Ammon's horn (tissue), 1 donor: ENCODE measurements at places on chromosomes 2 and 18.

GRCh38 chr2:222284466-222284865 lies 14.3 kb downstream of the PAX3 start:
- DNase-seq, result no peak

GRCh38 chr2:238954841-238955591 lies 107.1 kb downstream of the TWIST2 start:
- no peak for DNase-seq

DNA sequence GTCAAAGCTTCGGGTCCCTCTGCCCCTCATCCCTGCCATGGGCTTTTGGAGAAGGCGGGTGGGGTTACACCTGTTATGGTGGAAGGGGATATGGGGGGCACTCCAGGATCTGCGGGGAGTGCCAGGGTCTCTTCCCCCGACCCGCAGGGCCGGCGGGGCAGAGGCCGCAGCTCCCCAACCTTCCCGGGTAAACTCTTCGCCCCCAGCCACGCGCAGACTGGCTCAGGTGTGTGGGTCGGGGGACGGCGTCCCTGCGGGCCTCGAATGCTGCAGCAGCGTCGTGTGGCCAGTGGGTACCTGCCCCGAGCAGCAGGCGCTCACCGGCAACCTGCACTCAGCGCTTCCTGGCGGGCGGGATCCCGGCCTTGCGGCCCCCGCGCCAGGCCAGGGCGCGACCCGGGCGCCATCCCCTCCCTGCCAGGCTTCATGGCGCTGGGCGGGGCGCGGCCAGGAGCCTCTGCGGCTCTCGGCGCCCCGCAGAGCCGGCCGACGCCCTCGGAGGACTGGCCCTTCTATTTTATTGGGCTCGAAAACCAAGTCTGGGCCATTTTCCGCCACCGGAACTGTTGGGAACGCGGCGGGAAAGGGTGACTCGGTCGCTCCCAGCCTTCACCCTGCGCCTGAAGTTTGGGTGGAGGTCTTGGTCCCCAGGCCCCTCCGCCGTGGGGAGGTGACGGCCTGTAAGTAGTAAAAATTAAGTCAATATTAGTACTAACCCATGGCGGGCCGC lies 4.5 kb downstream of the GBX2 start:
- no peak for DNase-seq

- no peak for DNase-seq
Measured at GRCh38 chr2:88269836-88270235, 99.7 kb downstream of the THNSL2 start.

DNA sequence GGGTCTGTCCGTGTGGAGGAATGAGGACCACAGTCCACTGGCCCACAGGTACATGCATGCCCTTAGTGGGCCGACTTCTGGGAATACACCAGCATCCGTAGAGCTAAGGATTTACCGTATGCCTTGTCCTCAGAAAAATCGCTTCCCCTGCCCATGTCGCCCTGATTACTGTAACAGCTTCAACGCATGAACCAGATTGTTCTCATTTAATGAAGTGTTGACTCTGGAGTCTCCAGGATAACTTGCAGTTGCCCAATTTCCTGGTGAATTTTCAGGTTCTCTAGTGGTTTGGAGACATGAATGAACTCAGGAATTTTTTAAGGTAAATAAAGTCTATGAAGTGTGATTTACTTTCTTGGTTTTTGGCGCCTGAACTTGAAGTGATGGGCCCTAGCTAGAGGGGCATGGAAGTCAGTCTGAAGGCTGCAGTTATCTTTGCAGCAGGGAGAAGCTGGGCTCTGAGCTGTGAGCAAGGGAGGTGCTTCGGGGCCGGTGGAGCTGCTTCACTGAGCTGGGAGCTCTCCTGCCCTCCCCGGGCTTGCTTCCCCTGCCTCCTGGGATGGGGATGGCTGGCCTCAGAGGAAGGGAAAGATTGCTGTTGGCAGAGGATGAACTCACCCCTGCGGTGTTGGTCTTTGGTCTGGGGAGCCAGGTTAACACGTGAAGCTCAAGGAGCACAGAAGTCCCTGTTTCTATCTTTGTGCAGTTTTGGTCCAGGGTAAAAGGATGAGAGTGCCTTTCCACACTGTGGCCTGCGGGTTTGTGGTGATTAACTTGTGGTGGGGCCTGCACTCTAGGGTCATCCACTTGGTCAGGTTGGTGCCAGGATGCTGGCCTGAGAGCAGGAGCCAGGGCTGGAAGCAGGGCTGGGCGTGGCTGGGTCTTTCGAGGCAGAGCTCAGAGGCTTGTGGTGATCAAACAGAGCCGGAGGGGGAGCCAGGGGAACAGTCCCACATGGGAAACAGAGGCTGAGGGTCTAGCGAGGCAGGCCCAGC lies 28.1 kb downstream of the TCF7L1 start:
- no peak for DNase-seq

DNA sequence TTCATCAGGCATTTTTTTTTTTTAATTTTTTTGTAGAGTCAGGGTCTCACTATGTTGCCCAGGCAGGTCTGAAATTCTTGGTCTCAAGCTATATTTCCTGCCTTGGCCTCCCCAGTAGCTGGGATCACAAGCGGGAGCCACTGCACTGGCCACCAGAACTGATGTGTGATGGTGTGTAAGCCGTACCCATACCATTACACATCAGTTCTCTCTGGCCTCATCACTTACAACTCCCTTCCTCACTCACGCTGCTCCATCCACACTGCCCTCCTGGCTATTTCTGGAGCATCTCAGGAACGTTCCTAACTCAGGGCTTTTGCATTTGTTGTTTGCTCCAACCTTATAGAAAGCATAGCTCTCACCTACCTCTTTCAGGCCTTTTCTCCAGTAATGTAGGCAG lies 834.5 kb upstream of the ID2 start:
- no peak for DNase-seq

DNA sequence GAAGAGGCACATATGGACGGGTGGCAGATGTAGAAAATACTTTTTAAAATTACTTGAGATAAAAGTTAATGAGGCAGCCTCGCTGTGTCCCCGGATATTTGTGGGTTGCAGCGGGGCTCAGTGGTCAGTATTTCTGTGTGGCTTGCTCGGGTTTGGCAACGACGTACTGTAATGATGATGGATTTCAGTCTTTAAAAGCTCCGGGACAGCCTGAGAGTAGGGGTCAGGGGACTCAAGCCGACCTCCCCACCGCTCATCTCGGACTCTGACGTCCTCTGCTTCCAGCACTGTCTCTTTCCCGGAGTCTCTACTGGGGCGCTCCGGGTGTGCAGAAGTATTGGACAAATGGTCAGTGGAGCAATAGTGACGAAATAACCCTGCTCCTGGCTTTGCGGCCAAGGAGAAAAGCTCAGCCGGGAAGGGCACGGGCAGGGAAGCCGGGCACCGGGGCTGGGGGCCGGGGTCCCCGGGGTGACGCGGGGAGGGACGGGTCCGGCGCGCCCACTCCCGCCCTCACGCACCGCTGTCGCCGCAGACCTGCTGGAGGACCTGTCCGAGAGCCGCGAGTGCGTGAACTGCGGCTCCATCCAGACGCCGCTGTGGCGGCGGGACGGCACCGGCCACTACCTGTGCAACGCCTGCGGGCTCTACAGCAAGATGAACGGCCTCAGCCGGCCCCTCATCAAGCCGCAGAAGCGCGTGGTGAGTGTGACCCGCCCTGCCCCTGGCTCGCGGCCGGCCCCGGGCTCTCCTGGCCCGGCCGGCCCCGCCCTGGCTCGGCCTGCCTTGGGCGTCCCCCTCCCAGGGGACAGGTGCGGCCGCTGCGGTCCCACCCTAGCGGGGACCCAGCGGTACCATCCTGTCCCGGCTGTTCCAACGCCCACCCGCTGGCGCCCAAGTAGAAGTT lies 7.3 kb downstream of the GATA6 start:
- no peak for DNase-seq

DNA sequence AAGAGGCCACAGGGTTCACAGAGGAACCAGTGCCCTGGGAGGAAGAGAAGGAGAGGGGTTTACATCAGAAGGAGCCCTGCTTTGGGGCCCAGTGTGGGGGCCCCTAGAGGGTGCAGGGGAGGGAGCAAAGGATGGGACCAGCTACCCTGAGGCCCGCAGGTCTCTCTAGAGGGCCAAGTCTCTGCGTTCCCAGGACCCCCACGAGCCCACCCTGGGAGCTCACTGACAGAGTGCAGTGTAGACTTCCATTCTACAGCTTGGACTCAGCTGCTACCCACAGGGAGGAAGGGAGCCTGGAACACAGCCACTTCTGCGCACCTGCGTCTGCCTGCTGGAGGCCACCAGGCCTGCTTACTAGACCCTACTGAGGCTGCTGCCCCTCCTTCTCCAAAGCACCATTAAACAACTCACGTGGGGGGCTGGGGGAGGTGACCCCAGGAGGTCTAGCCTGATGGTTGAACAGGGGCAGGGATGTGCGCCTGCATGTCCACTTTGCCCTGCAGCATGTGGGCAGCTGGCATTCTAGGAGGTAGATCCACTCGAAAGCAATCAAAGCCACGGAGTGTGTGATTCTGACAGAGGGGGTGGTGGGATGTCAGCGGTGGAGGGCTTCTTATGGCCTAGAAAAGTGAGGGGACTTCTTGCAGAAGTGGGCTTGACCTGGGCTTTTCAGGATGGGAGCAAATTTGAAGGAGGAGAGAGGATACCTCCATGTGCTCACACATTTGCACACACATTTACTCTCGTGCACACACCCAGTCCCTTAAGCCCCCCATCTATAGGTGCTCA lies 90.2 kb downstream of the ZFP36L2 start:
- DNase-seq, result no peak

DNA sequence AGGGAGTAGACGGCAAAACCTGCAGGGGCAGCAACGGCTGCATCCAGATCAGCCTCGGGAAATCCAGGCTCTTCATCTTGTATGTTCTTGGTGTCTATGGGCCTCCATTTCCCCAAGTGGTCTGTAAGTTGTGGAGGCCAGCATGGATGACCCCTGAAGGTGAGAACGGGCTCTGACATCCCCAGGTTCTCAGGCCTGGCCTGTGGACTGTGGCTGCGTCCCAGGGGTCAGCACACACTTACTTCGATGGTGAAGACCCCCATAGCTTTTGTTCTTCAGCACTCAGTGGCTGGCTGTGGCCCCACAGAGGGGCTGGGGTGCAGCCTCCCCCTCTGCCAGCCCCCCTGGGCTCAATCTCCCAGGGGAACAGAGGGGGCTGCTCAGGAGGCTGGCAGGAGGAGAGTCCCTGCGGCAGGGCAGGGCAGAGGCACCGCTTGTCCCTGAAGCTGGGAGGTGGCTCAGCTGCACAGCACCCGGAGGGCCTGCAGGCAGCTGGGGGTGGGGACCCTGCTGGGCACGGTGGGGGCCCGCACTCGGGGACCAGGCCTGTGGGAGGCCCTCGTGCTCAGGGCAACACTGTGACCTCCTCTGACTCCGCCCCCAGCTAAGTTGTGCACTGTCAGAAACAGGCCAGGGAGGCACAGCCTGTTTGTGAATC lies 3.8 kb downstream of the SLC66A3 start:
- DNase-seq, result no peak

GRCh38 chr2:164053021-164053420 lies 317.2 kb upstream of the FIGN start:
- DNase-seq, result no peak

DNA sequence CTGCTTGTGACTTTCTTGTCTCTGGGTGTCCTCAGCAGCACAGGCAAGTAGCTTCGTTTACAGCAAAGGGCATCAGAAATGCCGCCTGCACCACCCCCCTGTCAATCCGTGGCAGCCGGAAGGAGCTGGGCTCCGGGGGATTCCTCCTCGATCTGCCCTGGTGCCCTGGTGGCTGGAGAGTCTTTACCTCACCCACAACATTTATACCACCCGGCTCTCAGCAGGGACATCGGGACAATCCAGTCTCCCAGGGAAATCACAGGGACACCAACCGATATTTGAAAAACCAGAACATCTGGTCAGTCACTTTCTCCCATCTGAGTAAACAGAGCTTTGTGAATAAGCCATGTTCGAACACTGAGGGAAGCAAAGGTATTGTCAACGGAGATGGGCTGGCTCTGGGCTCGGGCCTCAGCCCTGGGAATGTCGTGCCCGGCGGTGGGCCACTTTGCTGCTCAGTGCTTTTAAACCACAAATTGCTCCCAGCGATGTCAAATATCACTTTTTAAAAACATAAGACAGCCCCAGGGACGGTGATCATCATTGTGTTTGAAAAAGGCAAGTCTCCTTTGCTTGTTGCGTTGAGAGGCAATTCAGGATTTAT lies 210.0 kb upstream of the SALL3 start:
- no peak for DNase-seq

- no peak for DNase-seq
Measured at GRCh38 chr2:121705390-121705789, 31.3 kb downstream of the NIFK start.

DNA sequence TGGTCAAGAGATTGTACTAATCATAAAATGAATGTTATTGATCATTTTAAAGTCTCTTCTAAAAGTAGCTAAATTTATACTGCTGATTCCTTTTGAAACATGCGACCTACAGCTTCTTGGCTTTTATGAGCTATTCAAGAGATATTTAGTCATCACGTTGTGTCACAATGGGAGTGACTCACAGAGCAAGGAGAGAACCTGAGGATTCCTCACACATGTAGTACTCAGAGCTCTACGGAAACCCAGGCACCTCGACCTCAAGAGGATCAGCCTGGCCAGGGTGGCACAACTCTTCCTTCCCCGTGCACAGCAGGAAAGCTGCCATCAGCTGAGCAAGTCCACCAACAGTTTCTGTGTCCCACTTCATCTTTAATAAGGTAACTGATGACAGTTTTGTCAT lies at the start of gene DHRS9:
TSS of gene DHRS9 (plus strand) at position 223 of the 400 bp plus-strand sequence. CDS start 12,019 bp downstream, outside the sequence.
- DNase-seq, result no peak

GRCh38 chr2:42010743-42011298 lies 37.0 kb upstream of the PKDCC start:
- DNase-seq, result no peak

- no peak for DNase-seq
Measured at GRCh38 chr18:3212657-3213056, 7.1 kb downstream of the MYOM1 start.

- no peak for DNase-seq
Measured at GRCh38 chr2:98543214-98543613, 65.1 kb downstream of the COA5 start.

DNA sequence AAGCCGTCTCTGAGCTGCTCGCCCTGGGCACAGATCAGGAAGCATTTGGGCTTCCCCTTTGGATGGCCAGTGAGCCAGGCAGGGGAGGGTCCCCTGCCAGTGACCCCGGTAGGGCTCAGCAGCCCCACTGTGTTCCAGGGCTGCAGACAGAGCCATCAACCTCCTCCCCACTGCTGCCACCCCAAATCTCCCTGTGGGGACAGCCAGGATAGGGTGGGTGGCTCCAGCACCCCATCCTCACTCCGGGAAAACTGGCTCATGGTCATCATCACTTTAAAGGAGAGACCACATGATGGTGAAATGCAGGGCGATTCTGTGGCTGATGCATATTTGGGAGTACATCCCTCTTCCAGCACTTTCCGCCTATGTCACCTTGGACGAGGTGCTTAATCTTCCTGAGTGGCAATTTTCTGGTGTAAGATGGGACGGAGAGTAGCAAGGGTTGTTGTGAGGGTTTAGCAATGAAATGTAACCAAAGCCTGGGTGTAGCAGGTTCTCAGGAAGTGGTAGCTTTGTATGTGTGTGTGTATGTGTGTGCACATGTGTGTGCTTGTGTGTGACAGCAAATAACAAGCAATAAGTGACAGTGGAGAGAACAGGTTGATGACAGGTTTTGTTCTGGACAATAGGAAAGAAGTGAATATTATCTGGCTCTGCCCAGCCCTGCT lies 61.8 kb downstream of the ACAA2 start:
- DNase-seq, result no peak

- no peak for DNase-seq
Measured at GRCh38 chr18:48913201-48913600, 37.6 kb downstream of the SMAD7 start.
